Stimulated activated CD4-positive, alpha-beta T cell treated with anti-CD3 and anti-CD28 coated beads, Interleukin-12 subunit alpha, Interleukin-12 subunit beta, amount 100 ng/mL, for 48 hours (primary cell): ENCODE measurements at places on chromosomes 5 and 9.

DNA sequence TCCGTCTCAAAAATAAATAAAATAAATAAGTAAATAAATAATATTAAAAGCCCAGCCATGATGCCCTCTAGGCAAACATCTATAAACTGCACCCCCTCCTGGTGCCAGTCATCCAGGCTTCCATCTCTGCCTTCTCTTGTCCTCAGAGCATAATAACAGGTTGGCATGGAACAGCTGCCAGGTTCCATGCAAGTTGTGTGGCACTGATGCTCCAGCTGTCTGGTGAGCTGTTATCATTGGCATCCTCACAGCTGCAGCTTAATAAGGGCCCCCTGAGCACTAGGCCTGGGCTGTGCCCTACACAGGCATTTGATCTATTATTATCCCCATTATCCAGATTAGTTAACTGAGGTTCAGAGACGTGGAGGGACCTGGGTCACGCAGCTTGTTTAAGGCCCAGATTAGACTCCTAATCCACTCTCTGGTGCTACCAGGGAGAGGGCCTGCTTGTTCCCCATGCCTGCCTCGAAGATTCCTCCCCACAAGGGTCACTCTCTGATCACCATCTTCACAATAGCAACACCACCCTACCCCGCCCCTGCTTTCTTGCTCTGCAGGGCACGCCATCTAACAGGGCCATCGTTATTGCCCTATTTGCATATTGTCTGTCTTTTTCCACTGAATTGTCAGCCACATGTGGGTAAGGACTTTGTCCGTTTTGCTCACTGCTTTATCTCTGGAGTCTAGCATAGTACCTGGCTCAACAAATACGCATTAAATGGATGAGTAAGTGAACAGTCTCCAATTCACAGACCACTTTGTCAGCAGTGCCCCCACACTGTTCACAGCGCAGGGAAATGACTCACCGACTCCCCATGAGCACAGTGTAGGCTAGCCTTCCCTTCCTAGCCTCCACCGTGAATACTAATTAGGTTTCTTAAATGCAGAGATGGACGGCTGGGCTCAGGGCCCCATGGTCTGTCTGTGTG lies 1.5 kb upstream of the DNM1 start:
- no peak for DNase-seq

GRCh38 chr9:89363311-89363670 lies 45.0 kb downstream of the SECISBP2 start:
- DNase-seq, result no peak

DNA sequence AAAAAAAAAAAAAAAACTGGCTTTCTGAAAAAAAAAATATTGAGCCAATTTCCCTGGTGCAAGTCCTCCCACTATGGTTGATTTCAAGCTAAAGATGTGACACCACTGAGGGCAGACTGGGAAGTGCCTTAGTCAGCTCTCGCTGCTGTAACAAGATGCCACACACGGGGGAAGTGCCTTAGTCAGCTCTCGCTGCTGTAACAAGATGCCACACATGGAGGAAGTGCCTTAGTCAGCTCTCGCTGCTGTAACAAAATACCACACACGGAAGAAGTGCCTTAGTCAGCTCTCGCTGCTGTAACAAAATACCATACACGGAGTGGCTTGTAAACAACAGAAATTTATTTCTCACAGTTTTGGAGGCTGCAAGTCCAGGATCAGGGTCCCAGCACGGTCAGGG lies 23.4 kb downstream of the BTNL9 start:
- no peak for DNase-seq

GRCh38 chr5:146467760-146468159 lies 20.6 kb downstream of the TCERG1 start:
- no peak for DNase-seq

GRCh38 chr5:123422433-123423277 lies 548 bp downstream of the CEP120 start:
- DNase-seq, result peak; percentile 14

- no peak for DNase-seq
These were observed 37.9 kb downstream of the SLC27A6 start for GRCh38 chr5:129003232-129003631.

- no peak for DNase-seq
These were observed 199.0 kb upstream of the MVB12B start for GRCh38 chr9:126127591-126127990.

DNA sequence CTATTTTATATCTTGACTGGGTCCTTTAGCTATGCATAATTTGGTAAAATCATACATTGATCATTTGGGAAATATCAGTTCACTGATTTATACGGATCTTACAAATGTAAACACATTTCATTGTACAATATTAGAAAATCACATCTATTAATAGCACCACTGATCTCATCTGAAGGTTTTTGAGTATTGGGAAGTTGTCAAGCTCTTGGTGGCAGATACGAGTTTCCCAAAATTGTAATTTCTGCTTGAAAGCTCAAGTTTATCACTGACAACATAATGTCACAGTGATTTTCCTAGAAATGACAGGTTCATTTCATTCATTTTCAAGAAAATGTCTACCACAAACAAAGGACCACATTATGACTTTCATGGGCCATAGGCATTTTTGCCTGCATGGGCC lies 3.0 kb upstream of the MACROH2A1 start:
- DNase-seq, result no peak

DNA sequence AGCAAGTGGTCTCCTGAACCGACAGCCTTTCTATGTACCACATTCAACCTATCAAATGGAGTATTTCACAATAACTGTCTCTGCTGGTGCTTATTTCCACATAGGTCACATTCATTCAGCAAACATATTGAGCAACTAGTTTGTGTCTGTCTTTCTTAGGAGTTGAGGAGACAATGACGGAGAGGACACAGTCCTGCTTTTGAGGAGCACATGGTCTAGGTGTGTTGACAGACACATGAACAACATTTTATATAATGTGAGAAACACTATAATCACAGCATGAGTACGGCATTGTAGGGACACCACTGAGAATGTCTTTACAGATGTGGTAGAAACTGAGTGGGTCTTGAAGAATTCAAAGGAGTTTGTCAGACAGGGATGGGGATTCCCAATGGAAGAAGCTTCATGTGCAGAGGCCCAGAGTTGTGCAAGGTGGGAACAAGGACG lies 28.5 kb downstream of the NFIL3 start:
- no peak for DNase-seq

- no peak for DNase-seq
These were observed 49.6 kb upstream of the LMX1B start for GRCh38 chr9:126564128-126564527.

- no peak for DNase-seq
These were observed 49.6 kb downstream of the ANKRD55 start for GRCh38 chr5:56183506-56183905.

GRCh38 chr9:96249746-96250145 lies 52.2 kb downstream of the HSD17B3 start:
- no peak for DNase-seq
